GM19239 (cell line): ENCODE measurements at places on chromosomes 12 and 14.

DNA sequence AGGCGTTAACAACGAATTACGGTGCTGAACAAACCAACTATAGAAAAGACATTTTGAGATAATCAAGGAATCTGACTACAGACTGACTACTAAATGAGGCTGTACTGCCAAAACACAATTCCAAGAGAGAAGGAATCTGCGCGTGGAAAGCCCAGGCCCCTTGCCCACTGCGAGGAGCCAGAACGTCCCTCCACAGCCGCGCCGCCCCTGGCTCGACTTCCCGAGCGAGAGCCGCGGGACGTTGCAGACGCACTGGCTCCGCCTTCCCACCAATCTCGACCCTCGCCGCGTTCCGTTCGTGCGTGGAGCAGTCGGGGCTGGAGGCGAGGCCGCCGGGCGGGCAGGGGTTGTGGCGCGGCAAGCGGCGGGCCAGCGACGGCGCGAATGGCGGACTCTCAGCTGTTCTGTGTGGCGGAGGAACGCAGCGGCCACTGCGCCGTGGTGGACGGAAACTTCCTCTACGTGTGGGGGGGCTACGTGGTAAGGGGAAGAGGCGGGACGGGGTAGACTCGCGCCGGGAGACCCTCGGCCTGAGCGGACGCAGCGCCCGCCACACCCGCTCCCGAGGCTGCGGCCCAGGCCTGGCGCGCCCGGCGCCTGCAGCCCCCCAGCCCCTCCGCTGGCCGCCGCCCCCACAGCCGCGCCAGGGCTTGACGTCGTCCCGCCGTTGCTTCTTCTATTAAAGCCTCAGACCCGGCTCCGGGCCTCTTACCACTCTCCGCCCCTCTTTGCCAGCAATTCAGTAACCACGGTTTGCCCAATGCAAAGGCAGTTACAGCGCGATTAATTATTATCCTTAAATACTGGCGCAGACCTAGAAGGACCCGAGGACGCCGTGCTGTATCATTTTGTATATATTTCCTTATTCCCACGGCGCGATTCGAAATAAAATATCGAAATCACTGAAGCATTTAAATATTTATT, at the start of gene KLHDC1:
Gene KLHDC1 (plus strand): TSS at position 310 of the 924 bp plus-strand sequence. CDS start 75 bp downstream, at position 385.
- peak; percentile 63 for DNase-seq

- DNase-seq: peak; percentile 65
Measured at GRCh38 chr12:57111031-57111734, at the start of gene STAT6. STAT6 (minus strand) TSS chr12:57111362; CDS start chr12:57108278, 3,084 bp downstream.

- no peak for DNase-seq
Measured at GRCh38 chr14:32009976-32010581, 67.0 kb upstream of the ARHGAP5 start.

DNA sequence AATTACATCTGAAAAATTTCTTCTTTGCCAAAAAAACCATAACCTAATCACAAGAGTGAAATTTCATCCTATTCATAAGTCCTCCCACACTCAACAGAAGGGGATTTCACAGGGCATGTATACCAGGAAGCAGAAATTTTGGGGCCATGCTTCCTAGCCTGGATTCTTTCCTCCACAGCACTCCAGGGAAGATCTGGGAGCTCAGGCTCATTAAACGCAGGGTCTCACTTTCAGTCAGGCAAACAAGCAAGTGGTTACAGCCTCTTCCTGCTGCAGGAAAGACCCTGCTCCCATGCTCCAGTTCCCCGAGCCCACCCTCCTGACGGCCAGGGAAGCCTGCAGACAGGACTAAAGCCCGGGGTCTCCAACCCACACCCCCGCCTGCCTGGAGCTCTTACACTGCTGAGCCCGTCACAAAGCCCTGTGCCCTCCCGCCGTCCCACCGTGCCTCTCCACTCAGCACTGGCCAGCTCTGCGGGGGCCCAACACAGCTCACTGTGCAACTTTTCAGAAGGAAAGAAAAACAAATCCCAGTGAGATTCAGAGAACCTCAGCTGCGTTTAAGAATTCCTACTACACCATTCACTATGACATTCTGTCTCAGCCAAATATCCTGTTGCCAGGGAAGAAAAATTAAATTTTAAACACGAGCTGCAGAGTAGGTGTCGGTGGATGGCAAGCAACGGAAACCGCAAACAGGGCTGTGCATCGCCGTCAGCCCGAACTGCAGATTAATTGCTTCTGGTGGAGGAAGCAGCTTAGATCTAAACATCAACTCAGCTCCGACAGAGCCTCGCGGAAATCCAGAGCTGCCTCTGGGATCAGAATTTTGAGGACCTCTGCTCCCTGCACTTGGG, 106.7 kb upstream of the SFSWAP start:
- DNase-seq: peak; percentile 59

- no peak for DNase-seq
Measured at GRCh38 chr14:64856529-64857445, 22.9 kb downstream of the SPTB start.

DNA sequence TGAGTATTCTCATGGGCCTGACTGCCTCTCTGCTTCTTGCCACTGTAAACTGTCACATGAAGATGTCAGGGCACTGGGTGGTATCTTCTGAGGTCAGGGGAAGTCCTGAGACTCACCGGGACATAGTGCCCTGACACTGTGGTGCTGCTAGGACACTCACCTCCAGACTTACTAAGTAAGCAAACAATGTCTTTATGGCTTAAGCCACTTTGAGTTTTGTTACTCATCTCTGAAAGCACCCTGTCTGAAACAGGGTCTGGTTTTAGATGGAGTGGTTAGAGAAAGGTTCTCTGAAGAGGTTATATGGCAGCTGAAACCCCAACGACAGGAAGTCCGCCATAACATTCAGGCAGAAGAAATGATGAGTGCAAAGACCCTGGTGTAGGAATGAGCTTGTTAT, 22.7 kb downstream of the GPR19 start:
- no peak for DNase-seq

DNA sequence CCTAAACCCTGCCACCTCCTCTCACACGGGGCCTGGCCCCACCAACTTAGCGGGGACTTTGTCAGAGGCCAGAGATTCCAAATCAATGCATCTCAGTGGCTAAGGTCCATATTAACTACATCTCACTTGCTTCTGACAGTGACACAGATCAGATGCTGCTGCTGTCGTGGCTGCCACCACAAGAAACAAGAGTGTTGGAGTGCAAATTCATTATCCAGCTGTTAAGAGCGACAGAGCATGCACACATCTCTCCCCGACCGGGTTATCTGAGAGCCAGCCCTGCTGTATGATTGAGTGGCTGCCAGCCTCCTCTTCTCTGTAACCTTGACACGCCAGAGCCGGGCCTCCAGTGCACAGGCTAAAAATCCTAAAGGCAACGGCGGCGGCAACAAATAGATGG, 40.2 kb downstream of the SPRING1 start:
- DNase-seq: no peak
